ENCODE measurements at places on chromosomes 4 and X.

DNA sequence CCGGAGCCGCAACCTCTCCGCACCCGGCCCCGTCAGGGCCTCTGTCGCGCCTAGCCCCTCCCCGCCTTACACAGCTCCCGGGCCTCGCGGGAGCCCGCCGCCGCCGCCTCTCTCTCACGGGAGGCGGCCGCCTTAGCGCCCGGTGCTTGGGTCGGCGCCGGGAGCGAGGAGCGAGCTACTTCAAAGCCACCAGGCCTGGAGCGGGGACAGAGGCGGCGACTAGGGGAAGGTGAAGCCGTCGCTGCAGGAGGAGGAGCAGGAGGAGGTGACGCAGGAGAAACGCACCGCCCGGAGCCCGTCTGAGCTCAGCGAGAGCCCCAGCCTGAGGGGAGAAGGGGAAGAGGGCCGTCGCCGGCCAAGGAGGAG is 250 bp downstream of the USP9X start:
- peak; percentile 83 for DNase-seq

GRCh38 chr4:144350706-144351105 is 210.2 kb upstream of the GYPA start:
- DNase-seq, result no peak

DNA sequence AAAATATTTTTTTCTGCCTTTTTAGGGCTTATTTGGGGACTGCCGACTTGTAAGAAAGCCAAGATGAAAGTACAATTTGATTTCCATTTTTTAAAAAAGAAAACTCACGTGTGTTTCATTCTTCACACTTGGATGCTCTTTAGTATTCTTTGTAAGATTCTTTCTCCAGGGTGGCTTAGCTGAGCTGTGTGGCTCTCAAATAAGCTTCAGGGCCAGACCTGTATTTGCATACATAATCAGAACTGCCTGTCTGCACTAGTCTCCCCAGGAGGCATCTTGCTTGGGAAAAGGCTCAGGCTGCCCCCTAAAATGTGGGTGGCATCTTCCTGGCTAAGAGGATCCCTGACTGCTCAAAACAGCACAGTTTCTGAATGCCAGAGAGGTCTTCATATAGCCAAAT is 498.4 kb downstream of the MID1IP1 start:
- DNase-seq, result no peak

- DNase-seq, result no peak
These were observed 113.0 kb downstream of the DHRSX start for GRCh38 chrX:2387614-2388239.

- no peak for DNase-seq
These were observed 728 bp downstream of the UBA6 start for GRCh38 chr4:67700116-67700737.

- no peak for DNase-seq
These were observed 93.3 kb downstream of the TMEM47 start for GRCh38 chrX:34563804-34564203.

- DNase-seq, result no peak
These were observed 84.2 kb upstream of the TLL1 start for GRCh38 chr4:165788686-165789463.

DNA sequence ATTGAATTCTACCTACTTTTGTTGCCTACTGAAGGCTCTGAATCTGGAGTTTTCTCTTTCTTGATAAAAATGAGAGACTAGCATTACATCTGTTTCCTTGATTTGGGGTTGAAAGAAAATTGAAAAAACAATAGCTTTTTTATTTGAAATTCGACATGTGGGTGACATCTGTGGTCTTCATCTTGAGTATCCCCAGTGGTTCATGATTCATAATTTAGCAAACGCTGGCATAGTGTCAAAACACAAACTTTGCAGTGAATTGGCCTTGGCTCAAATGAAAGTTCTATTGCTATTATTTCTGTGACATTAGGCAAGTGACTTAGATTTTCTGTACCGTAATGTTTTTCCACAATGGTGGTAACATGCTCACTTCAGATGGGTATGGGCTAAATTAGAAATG is 747.6 kb downstream of the PCDH7 start:
- no peak for DNase-seq

DNA sequence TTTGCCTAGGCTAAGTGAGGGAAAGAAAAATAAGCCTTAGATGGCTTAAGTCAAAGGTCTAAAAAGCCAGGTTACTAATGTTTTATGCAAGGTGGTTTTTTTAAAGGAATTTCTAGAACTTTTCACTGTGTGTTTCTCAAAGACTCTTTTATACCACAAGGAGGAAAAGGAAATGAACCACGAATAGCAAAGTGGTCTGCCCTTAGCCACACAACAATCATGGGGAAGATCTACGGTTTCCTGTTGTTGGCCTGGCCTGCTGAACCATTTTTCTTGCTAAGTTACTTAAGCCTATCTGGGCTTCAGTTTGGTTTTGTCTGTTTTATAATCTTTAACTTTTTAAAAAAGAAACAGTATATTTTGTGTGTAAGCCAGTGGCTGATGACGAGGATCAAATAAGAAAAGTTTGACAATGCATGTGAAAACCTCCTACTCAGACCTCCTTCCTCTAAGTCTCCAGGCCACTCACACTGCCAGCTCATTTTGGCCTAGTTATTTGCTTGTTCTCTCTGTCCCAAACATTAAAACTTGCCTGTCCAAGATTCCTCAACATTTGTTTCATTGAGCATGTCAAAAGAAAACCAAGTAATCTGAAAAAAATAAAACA is 56.7 kb upstream of the COL25A1 start:
- no peak for DNase-seq

DNA sequence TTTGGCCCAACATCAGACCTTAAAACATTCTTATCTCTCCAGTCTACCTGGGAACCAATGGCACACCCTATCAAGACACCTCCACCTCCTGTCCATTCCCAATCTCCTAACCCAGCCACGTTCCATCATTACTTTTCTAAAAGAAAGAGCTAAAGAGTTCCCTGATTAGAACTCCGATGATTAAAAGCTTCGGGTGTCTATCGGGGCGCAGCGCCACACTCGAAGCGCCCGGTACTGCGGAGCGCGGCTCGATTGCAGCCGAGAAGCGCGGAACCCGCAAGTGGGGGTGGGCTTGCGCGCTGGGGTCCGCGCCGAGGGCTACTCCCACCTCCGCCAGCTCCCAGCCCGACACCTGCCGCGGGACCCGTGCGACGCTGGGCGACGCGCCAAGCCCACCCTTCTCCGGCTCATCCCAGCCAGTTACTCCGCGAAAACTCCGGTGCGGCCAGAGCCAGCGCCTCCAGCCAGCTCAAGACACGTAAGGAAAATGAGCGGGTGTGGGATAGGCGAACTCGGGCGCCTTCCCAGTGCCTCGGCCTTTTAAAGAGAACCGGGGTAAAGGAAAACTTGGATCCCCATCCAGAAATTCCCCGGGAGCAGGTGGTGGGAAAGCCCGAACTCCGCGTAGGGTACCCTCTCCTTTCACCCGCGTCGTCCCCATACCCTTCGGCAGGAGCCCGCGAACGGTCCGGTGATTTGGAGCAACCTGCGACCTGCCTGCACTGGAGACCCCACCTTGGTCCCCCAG is 593 bp downstream of the NPY1R start:
- DNase-seq, result no peak

DNA sequence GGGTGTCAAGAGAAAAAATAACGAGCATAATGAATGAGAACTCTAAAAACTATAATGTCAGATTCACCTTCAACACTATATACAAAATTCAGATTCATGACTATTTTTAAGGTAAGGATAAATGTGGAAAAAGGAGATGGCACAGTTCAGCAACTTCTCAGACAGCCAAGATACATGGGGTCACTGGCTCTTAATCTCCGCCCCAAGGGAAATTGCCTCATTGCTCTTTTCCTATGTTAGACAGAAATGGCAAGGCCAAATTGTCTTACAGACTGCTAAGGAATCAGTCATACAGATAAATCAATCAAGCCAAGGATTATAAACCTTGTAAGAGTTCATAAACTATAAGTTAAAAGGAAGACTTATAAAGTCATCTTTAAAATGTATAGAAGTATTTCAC is 183.4 kb downstream of the OPHN1 start:
- no peak for DNase-seq

DNA sequence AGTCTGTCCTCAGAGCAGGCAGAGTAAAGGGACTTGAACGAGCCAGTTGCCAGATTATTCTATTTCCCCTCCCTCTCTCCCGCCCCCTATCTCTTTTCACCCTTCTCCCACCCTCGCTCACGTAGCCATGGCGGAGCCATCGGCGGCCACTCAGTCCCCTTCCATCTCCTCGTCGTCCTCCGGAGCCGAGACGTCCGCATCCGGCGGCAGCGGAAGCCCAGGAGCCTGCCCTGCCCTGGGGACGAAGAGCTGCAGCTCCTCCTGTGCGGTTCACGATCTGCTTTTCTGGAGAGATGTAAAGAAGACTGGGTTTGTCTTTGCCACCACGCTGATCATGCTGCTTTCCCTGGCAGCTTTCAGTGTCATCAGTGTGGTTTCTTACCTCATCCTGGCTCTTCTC is 106.2 kb upstream of the SMAD1 start:
- DNase-seq, result no peak

DNA sequence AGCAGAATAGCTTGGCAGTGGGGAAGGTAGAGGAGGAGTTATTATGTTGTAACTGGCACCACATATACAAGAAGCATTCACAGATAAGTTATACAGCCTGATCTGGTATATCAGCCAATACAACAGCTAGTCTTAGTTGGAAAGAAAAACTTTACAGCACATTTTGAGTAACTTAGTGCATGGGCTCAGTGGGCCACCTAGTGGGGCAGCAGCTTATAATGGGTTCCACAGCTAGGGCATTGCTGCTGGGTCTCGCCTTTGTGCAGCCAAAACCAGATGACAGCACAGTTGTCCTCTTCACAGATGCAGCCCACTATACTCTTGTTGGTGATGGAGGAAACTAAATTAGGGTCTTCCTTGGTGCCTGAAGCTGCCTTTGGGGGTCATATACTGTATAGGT is 448.1 kb upstream of the RASGEF1B start:
- DNase-seq, result no peak

DNA sequence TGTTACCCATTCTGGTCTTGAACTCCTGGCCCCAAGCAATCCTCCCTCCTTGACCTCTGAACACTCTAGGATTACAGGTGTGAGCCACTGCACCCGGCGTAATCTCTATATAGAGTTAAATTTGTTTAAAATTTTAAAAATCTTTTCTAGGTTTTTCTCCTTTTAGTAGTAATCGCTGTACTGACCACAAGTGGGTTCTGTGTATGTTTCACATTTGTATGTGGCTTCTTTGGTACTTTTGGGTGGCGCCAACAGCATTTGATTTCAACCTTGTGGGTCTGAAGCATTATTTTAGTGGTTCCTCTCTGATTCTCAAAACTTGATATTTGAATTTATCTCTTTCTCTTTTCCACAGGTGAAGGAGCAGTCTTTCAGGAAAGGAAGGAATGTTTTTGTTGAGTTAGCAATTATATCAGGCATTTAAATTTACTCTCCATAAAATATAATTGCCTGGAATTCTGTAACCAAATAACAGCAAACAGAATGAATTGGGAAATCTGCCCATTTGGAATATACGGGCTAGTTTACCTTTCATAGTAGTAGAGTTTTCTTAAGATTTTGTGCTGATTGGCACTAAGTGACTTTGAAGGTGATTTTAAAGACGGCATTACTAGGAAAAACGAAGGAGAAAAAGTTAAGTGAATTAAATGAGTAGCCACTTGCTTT is 29.5 kb downstream of the ARHGAP10 start:
- no peak for DNase-seq

GRCh38 chr4:110637408-110638088 is 14.7 kb upstream of the PITX2 start:
- no peak for DNase-seq

DNA sequence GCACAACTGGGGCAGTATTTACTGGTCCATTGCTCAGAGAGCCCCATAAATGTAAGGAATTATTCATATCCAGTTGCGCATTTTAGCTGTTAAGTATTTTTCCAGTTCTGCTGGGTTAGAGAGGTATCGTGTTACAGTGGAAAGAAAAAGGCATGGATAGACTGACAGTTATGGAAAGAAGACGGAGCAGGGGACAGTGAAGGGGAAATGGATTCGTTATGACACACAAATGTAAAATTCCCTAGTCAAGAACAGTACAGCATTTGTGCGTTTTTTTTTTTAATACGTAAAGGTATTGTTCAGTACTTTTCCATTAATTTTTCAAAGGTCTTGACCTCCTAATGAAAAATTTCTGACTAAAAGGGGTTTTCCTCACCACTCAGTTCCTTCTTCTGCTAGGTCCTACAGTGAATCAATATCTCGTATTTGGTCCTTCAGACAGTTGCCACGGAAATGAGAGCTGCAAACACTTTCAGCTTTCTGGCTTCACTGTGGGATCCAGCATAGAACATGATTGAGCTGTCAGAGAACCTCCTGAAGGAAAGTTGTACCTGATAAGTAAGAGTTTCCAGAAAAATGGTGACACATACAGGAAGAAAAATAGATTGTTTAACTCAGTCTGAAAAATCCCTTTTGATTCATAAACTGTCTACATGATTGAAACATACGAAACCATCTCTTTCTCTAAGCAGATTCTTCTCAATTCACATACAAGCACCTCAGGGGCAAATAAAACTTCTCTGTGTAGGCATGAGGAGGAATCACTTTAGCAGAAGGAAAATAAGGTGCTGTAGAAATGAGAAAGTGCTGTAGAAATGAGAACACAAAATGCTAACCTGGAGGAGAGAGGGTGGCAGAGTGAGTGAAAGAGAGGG is 21.8 kb upstream of the BBS12 start:
- no peak for DNase-seq
